ENCODE measurements at places on chromosomes 11 and 22. TPM values are rescaled to one million over a fixed set of nuclear protein-coding genes. Genes with fewer than 3 reads are reported as not detected.

DNA sequence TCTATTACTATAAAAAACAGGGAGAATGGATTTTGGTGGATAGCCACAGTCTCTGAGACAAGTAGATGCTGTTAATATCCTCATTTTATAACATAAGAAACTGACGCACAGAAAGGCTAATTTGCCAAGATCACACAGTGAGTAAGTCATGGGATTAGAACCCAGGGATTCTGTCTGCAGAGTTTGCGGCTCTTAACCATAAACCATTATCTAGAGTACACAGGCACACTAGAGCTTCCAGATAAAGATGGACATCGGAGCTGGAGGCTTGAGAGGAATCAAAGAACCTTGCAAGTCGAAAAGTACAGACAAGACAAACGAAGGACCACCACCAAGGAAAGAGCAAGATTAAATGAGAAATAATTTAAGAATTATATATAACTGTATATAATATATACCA is 11.3 kb downstream of the LGALS12 start:
- no peak for DNase-seq

DNA sequence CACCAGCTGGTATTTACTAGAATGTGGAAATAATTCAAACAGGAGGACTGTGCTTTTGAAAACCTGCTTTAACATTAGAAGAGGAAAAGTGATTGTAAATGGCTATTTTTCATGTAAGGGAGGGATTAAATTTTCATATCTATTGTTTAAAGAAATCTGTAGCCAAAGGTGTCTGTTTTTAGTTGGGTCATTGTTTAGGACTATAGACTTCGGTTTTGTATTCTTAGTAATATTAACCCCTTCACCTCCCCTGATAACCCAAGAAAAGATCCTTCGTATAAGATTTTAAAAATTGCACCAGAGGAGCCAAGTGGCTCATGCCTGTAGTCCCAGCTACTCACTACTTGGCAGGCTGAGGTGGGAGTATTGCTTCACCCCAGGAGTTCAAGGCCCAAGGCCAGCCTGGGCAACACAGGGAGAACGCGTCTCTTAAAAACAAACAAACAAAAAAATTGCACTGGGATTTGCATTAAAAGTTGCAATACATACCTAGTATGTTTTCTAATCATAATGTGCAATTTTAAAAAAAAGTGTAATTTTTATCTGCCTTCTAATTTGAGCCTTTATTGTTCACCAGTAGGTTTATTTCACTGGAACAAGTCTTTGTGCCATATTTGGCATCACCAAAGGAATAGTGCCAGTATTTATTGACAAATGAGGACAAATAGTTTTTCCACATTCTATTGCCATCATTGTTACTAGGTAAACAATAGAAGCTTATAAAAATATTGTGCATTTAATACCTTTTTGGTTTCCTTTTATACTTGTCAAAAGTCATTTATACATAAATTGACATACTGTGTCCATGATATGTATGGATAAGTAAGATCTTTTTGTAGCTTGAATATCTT is 34.3 kb downstream of the MTMR3 start:
- DNase-seq: no peak

DNA sequence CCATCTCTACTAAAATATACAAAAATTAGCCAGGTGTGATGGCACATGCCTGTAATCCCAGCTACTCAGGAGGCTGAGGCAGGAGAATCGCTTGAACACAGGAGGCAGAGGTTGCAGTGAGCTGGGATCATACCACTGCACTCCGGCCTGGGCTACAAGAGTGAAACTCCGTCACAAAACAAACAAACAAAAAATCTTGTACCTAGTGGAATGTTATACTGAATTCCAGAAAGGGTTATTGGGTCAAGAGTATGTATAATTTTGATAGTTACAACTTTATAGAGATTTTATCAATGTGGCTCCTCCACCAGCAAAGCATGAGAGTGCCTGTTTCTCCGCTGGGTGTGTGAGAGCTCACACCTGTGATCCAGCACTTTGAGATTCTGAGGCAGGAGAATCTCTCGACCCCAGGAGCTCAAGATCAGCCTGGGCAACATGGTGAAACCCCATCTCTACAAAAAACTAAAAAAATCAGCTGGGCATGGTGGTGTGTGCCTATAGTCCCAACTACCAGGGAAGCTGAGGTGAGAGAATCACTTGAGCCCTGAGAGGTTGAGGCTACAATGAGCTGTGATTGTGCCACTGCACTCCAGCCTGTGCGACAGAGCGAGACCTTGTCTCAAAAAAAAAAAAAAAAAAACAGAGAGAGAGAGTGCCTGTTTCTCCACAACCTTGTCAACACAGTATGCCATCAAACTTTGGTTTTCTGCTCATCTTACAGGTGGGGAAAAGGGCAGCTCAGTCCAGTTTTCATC is 12.7 kb upstream of the FOLR1 start:
- no peak for DNase-seq

DNA sequence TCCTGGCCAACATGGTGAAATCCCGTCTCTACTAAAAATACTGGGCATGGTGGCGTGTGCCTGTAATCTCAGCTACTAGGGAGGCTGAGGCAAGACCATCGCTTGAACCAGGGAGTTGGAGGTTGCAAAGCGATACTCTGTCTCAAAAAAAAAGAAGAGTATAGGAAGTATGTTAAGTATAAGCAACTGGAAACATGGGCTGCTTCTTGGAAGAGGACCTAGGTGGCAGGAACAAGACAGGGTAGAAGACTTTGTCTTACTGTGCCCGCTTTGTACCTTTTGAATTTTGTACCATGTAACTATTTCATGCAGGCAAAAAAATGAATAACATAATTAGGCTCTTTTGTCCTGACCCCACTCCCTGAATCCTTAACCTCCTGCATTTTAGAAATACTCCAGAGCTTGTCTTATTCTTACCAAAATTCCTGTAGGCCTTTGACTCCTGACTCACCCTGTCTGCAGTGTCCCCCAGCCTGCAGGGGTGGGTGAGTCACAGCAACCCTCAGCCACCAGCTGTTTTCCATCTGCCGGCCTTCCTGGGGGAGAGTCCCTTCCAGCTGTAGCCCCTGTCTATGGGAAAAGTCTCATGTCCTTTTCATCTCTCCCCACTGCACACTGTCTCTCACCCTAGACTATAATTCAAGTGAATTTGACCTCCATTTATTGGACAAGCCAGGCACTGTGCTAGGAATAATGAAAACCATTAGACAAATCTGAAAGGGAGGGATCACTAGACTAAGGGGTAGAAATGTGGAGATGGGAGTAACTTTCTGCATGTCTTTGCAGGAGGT is 41.8 kb downstream of the TXN2 start:
- DNase-seq: peak; percentile 92

DNA sequence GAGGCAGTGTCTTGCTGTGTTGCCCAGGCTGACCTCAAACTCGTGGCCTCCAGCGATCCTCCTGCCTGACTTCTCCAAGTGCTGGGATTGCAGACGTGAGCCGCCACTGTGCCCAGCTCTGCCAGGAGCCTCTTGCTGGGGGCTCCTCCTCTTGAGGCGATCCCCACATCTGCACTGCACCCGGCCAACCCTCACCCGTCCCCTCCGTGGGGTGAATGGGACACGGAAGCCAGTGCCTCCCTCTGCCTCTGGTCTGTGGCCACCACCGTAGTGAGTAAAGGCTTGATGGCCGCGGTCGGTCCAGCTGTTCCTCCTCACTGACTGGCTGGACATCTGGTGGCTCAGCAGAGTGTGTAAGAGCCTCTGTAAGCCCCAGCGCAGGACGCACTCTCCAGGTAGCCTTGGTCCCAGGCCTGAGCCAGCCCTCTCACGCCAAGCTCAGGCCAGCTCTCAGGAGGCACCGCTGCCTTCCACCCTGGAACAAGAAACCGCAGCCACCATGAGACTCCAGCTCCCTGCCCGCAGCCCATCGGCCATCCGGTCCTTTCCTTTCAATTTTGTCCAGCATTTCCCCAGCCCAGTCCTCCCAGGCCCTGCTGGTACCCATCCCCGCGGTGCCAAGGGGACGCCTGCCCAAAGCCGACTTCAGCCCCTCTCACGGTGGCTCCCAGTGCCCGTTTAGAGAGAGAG is 100.3 kb downstream of the BRD1 start:
- DNase-seq: no peak

DNA sequence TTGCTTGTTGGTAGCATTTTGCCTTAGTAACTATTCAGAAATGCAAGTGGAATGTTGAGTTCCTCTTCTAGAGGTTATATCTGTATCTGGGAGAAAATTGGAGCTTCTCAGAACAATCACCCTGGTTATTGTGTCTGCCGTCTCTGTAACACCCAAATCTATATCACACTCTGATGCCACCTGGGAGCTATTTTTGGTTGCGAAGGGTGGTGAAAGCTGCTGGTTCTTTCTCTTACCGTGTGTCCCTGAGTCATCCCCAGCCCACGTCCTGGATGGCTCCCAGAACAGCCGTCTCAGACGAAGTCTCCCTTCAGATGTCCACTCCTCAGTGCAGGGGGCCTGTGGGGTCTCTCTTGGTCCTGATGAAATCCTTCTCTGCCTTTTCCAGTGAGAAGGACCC is 83.5 kb downstream of the C22orf31 start:
- DNase-seq: peak; percentile 83

DNA sequence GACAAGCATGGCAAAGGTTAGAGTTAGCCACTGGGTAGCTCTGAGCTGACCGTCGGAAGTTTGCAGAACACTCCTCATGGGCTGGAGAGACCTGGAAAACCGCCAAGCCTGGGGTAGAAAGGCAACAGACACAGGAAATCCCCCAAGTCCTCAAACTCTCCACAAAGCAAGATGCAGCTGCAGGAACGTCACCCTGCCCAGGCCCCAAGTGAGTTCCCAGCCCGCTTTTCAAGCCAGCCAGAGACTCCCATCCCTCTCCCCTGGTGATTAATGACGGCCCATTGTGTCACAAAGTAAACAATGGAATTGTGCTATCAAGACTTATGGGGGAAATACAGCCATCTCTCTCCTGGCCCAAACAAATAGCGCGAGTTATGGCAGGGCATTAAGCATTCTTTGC is 633.0 kb downstream of the TBC1D22A start:
- peak; percentile 30 for DNase-seq

DNA sequence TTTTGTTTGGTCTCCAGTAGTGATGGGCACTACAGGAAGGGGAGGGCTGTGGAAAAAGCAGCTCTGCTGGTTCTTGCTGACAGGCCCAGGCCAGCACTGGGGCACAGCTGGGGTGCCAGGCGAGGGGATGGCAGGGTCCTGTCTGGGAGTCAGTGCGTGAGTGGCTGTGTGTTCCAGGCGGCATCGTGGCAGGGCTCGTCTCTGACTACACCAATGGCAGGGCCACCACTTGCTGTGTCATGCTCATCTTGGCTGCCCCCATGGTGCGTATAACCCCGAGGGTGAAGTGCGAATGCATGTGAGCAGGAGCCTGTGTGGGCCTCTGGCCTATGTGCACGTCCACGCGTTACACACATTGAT is 20.9 kb downstream of the SLC37A2 start:
- no peak for DNase-seq

GRCh38 chr11:18657673-18658072 is 23.5 kb upstream of the SPTY2D1 start:
- DNase-seq: no peak

Gene C1QTNF4
- total RNA-seq: 0.13 TPM

Gene ZC3H12C
- total RNA-seq: 16.8 TPM

Gene KCNQ1OT1
- 2.5 TPM for total RNA-seq

Gene SLC25A18
- 1.2 TPM for total RNA-seq

Gene MCAT
- total RNA-seq: 28.0 TPM
